ENCODE measurements at places on chromosomes 12 and 14.

DNA sequence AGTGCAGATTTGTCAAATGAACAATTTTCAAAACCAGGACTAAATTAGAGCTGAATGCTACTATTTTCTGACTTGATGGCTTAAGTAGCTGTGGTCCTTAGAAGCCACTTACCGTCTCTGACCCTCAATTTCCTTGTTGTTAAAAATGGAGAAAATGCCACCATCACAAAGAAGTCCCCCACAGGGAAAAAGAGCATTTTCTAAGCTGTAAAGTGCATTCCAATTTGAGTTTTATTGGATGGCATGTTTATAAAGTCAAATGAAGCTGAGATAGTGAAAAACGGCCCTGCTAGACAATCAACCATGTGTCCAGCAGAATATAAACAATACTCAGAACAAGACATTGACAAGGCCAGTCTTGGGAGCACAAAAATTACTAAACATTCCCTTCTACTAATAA is 53.6 kb downstream of the GOLGA5 start:
- DNase-seq, result no peak

DNA sequence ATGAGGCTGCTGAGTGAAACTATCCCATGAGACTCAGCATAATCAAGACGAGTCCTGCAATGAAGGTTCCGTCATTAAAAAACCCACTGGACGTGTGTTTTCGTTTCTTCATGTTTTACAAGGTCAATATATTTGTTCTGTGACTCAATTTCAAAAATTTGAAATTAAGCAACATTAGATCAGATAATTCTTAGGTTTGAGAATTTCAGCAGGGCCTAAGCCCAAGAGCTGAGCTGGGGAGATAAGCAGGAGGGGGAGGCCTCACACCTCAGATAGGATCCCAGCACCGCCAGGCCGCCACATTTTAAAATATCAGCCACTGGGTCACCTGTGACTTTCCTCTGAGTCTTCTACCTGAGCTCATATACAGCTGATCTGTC is 13.3 kb downstream of the STX2 start:
- no peak for DNase-seq

- DNase-seq, result no peak
Measured at GRCh38 chr14:23613242-23614070, 22.7 kb upstream of the DHRS2 start.

- no peak for DNase-seq
Measured at GRCh38 chr12:8052679-8053078, 13.5 kb downstream of the C3AR1 start.

DNA sequence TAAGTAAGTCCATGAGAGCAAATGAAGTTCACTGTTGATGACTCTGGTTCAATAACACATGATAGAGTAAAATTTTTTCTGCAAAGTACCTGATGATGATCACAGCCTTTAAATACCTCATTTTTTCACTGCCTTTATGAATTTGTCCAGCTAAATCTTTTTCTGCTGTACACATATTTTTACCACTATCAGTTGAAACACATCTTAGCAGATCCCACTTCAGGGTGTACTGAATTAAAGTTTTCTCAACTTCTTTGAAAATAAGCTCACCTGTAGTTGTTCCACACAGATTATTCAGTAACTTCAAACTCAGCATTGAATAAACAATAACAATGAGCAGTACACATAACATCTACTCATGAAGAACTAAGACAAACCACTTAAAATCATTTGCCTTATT is 385.9 kb downstream of the NELL2 start:
- no peak for DNase-seq

DNA sequence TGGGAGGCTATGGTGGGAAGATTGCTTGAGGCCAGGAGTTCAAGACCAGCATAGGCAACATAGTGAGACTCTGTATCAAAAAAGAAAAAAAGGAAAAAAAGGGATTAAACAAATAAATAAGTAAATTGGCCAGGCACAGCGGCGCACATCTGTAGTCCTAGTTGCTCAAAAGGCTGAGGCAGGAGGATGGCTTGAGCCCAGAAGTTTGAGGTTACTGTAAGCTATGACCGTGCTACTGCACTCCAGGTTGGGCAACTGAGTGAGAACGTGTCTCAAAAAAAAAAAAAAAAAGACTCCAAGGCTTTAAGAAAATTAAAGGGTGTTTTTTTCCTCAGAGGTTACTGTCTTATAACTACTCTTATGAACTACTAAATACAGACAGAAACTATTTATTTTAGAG is 11.7 kb downstream of the BEST3 start:
- no peak for DNase-seq

- no peak for DNase-seq
Measured at GRCh38 chr14:50999726-51000125, 55.4 kb upstream of the PYGL start.

- no peak for DNase-seq
Measured at GRCh38 chr12:52506858-52507715, 13.1 kb downstream of the KRT5 start.

GRCh38 chr12:74899031-74899829 is 310.4 kb downstream of the KCNC2 start:
- DNase-seq, result no peak

DNA sequence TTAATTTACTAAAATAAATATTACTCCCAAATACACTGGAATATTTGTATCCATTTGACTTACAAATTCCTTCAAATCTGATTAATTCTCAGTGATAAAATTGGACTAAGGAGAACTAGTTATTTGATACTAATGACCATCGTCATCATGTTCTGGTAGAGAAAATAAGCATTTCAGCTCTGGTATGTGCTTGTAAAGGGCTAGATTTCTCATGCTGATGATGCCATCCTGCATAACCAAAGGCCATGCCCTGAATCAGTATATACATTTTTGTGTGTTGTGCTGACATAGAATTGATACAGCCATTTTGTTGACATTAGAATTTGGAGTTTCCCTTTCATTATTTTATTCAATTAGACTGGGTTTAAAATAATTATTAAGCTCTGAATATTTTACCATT is 148.9 kb downstream of the PCNX1 start:
- no peak for DNase-seq

DNA sequence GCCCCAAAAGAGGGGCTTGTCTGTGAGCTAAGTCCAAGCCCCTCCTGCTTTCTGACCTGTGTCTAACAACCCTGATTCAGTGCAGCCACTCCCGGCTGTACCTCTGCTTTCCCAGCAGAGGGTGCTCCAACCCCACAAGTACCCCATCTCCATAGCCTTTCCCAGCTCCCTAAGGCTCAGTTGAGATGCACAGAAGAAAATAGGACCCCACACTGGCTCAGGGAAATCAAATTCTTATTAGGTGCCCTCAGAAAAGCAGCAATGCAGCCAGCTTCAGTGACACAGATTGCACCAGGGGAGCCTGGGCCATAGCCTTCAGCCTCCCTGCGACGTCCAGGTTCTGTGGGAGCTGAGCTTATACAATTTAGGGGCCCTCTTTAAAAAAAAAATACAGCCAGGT is 49.9 kb downstream of the LRRC74A start:
- DNase-seq, result peak; percentile 63

DNA sequence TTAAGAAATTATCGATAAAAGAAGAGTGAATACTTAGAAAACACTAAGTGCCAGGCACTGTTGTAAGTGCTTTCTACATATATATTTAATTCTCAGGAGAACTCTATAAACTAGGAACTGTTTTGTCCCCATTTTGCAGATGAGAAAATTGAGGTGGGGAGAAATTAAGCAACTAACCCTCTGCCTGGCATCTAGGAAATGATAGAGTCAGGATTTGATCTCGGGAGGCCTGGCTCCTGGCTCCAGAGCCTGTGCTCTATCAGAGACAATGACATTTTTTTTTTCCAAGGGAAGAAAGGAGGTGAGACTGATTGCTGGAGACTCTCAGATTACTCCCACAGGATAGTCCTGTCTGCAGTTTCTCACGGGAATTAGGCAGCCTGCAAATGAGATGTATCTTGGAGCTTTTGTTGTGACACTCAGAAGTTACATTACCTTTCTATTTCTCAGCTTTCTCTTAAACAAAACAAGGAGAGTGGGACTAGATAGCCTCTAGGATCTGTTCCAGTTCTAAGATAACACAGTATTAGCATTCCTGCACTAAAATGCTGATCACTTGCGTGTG is 1.4 kb upstream of the FAM234B start:
- no peak for DNase-seq

DNA sequence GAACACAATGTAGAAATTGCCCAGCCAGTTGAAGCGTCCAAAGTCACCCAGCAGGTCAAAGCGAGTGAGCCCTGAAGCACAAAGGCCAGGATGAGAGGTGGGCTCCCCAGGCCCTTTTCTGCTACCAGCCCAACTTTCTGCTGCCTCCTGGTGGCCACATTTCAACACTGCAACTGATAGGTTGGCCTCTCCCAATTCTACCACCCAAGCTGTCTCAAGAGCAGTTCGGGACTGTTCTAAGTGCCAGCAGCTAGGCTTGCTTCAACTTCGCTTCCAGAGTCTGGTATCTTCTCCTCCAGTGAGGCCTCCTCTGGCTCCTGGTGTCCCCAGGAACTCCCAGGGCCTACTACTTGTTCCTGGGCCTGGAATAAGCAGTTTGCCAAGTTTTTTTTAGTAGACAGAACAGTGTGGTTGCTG is 3.4 kb upstream of the DHH start:
- DNase-seq, result peak; percentile 75

GRCh38 chr12:52836042-52836466 is 1.9 kb upstream of the KRT79 start:
- peak; percentile 73 for DNase-seq

- DNase-seq, result no peak
Measured at GRCh38 chr12:14260011-14260993, 105.2 kb upstream of the ATF7IP start.

GRCh38 chr14:30118992-30119640 is 191.5 kb upstream of the PRKD1 start:
- no peak for DNase-seq
